AG08395 (cell line): ENCODE measurements at places on chromosomes 1 and 21.

GRCh38 chr1:44523593-44524591, 118.8 kb downstream of the RNF220 start:
- no peak for DNase-seq

- DNase-seq: no peak
These were observed 53.5 kb downstream of the CD34 start for GRCh38 chr1:207857447-207857846.

GRCh38 chr21:41364308-41364707, 2.5 kb downstream of the MX2 start:
- DNase-seq: no peak

GRCh38 chr1:112267929-112268328, 128.1 kb upstream of the CTTNBP2NL start:
- DNase-seq: no peak

GRCh38 chr1:244102468-244102867, 51.4 kb downstream of the ZBTB18 start:
- no peak for DNase-seq

GRCh38 chr1:219576931-219577730, 35.8 kb downstream of the ZC3H11B start:
- DNase-seq: no peak

- DNase-seq: no peak
These were observed 4.4 kb downstream of the NHLH1 start for GRCh38 chr1:160371346-160371631.

- no peak for DNase-seq
These were observed 8.4 kb downstream of the C1orf115 start for GRCh38 chr1:220698607-220699016.

DNA sequence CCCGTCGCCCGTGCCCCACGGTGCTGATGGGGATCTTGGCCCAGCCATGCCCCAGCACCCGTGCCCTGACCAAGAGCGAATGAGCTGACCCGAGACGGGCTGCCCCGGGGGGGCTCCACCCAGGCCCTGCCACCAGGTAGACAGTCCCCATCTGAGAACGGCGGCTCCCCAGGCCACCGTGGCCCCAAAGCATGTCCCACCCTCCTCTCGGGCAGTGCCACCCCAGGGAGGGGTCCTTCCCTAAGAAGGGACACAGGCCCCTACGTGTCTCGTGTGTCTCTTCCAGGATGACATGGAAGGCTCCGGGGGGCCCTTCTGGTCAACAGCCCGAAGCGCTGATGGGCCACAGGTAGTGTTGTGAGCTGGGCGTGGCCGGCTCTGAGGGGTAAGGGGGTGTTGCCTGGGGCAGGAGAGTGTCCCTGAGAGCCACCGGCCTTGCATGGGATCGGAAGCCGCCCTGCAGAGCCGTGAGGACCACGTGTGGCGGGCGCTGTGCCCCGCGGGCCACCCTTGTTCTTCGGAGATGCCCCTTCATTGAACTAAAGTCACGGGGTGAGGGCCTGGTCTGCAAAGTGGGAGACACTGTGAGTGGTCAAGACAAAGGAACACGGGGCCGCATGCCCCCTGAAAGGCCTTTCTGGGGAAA, 55.0 kb downstream of the SLC19A1 start:
- DNase-seq: no peak

DNA sequence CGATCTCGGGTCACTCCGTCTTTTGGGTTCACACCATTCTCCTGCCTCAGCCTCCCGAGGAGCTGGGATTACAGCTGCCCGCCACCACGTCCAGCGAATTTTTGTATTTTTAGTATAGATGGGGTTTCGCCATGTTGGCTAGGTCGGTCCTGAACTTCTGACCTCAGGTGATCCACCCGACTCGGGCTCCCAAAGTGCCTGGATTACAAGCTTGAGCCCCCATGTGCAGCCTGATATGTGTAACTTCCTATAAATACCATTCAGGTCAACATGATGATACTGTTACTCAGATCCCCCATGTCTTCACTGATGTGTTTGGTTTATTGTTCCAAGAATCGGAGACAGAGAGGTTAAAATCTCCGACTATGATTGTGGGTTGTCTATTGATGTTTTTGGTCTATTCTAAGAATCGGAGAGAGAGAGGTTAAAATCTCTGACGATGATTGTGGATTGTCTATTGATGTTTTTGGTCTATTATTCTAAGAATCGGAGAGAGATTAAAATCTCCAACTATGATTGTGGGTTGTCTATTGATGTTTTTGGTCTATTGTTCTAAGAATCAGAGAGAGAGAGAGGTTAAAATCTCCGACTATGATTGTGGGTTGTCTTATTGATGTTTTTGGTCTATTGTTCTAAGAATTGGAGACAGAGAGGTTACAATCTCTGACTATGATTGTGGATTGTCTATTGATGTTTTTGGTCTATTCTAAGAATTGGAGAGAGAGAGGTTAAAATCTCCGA, 17.0 kb downstream of the C1orf159 start:
- no peak for DNase-seq

- no peak for DNase-seq
These were observed 12.6 kb upstream of the MEF2D start for GRCh38 chr1:156513185-156513584.

DNA sequence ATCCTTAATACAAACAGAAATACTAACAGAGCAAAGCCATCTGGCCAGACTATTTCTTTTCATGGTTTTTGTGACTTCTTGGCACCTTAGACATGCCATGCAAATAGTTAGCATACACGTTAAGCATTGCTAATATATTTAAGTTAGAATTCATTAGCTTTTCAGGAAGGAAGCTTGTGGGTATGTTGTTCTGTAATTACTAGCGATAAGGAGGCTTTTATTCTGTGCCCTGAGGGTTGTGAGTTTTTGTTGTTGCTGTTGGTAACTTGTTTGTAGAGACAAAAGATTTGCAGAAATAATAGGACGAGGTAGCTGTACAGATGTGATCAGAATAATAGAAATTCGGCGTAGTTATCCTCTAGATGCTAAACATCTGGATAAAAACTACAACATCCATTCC, 305.3 kb downstream of the TM2D1 start:
- no peak for DNase-seq

DNA sequence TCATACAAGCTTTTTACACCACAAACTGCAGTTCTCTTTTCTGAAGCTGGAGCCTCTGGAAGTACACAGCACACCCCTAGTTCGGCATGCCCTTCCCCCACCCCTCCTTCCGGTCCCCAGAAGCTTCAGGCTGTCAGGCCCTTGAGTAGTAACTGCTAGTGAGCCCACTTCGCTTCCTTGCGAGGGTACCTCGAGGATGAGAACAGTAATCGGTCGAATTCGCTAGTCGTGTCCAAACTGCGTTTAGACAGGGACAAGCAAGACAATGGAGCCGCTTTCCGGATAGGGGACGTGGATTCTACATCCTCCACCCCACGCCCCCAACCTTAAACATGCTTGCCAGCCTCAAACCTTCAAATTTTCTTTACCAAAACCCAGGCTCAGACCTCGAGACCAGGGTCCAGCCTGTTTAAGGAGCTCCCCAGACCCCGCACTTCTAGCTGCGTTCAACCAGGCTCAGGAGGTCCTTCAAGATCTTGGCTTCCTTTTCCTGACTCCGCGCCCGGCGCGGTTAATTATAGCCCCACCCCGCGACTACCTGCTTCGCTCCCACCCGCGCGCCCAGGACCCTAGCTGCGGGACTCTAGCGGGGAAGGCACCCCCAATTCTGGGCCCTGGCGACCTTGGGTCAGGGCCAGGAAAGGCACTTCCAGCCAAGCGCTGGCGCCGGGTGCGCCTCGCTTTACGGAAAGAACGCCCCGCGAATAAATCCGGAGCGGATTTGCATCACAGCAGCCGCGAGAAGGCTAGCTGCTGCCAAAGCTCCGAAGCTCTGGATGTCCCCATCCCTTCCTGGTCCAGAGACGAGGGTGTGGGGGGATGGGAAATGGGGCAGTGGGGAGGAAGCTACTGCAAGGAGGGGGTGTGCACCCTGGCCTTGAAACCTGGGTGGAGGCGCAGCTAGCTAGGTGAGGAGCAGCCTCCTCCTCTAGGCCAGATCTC, 8.1 kb upstream of the TSPAN1 start:
- DNase-seq: peak; percentile 44

DNA sequence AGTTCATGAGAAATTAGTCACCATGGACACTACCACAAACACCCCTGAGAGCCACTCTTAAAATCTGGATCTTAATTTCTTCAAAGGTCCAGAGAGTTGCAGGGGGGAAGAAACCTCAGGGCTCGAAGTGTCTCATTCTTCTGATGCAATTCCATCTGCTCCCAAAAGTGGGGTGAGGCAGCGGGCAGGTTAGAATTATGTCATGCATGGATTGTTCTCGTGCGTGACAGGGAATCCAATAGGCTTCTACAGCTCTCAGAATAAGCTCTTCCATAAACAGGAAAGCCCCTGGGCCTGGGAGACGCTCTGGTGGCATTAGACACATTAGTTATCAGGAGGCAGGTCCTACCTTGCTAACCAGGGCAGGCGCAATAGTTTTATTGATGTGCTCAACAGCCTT, 8.4 kb downstream of the ENO1 start:
- no peak for DNase-seq

GRCh38 chr1:38464071-38464661, 395.4 kb downstream of the RRAGC start:
- no peak for DNase-seq

GRCh38 chr1:225418059-225418458, 9.8 kb downstream of the LBR start:
- DNase-seq: no peak

- DNase-seq: no peak
These were observed 15.8 kb downstream of the SYNJ1 start for GRCh38 chr21:32712043-32712442.

DNA sequence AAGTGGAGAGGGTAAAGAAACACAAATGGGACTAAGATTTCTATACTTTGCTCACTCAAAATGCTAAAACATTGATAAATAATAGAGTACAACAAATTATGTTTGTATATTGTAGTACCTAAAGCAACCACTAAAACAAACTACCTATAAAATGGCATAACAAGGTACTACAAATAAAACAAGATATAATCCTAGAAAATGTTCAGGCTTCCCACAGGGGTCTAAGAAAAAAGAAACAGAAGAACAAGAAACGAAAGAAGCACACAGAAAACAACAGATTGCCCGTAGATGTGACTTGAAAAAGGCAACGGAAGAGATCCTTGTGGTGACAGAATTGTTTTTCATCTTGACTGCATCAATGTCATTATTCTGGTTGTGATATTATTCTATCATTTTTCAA, 63.3 kb upstream of the ADGRL4 start:
- DNase-seq: no peak

GRCh38 chr1:222098404-222098803, 356.5 kb upstream of the DUSP10 start:
- no peak for DNase-seq

- DNase-seq: peak; percentile 12
These were observed 32.0 kb upstream of the MYOCOS start for GRCh38 chr1:171590022-171590421.

- DNase-seq: no peak
These were observed 4.6 kb downstream of the EGLN1 start for GRCh38 chr1:231417513-231417912.

- no peak for DNase-seq
These were observed 20.9 kb downstream of the POFUT2 start for GRCh38 chr21:45266518-45267389.

DNA sequence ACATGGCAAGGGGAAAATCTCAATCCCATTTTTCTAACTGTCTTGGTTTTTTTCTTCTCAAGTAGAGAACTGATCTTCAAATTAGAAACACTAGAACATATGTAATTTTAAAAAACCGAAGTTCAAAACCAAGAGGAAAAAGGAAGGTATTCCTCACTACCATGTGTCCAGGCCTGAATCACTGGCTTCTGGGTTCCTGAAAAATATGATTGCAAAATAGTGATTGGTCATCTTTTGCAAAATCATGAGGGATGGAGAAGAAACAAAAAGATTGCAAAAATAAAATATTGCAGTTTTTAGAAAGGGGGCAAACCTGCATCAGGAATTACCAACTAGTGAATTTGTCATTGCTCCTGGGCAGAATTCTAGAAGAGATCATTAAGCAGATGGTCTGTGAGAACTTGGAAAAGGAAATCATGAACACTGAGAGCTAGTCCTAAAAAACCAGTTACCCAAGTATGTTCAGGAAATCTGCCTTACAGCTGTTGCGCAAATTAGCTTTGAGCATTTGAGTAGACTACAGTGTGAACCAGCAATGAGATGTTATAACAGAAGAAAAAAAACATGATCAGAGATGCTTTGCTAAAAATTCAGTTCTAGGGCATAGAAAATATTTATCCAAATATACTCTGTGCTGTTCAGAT, 49.4 kb downstream of the SPATA46 start:
- DNase-seq: no peak

GRCh38 chr1:149846593-149847466, 52.5 kb upstream of the BOLA1 start:
- DNase-seq: no peak

DNA sequence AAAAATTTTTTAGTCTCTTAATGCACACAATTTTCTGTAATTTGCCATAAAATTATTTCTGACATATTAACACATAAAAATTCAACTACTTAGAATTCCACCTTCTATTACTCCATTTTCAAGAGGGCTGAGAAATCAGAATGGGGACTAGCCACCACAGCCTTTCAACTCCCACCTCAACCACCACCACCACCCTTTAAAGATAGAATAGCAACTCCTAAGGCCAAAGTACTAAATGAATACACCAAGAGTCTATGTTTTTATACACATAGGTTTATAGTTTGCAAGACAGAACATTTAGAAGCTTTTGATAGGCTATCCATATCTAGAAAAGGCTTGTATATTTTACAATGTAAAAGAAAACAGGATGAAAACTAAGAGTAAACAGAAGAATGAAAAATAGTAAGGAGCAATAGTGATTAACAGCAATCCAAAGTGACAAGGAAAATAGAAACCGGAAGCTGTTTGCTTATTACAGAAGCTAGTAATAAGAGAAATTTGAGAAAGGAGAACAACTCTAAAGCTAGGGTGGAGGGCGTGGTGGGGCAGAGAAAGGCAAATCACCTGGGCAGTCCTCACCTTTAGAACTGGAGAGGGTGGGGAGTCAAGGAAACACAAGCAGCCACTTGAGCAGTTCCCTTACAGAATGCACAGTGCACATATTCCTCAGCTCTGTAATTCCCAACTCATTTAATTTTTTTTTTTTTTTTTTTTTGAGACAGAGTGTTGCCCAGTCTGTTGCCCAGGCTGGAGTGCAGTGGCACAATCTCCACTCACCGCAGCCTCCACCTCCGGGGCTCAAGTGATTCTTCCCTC, 27.7 kb downstream of the EPS15 start:
- no peak for DNase-seq

DNA sequence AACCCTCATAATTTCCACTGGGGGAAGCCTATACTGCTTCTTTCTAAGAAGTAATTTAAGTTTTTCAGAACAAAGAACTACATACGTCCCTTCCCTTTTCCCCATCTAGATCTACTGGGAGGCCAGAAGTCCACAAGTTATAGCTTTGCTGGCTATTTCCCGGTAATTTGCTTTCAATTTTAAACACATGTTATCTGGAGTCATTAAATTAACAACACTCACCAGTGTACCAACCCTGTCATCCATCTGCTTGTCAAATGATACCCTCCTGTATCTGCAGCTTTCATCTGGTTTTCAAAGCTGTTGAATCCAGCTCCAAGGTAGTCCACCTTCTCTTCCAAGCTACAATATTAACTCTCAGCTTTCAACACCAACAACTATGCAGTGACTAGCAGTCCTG, 466.7 kb upstream of the PKN2 start:
- DNase-seq: no peak
